T-helper 1 cell (primary cell): ENCODE measurements at places on chromosomes 4 and X.

GRCh38 chr4:85543832-85544231 lies 68.9 kb downstream of the ARHGAP24 start:
- no peak for DNase-seq

DNA sequence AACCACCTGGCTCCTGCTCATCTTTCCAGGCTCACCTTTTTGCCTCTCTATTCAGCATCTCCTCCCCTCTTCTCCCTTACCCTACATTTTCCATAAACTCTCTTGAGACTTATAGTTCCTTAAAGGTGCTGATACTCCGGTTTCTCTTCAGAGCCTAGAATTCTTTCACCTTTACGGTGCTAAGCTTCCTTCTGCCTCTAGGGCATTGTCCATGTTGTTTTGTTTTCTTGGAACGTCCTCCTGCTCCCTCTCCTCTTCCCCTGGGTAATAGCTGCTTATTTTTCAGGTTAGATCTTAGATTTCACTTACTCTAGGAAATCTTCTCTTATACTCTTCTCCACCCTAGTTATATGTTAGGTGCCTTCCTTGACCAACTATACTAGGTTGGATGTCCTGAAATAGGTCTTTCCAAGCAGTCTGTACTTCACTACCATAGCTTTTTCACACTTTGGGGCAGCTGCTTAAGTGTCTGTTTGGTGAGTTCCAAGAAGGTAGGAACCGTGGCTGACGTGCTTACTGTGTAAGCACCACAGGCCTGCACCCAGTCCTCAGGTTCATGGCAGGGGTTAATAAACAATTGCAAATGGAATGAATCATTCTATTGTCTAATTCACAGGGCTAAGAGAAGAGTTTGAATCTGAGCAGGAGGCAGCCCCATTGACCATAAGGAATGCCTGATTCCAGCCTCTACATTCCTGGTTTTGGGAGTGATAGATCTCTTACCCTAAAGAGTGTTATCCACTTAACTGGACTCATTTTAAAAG lies 227.5 kb downstream of the MGST2 start:
- DNase-seq: no peak

DNA sequence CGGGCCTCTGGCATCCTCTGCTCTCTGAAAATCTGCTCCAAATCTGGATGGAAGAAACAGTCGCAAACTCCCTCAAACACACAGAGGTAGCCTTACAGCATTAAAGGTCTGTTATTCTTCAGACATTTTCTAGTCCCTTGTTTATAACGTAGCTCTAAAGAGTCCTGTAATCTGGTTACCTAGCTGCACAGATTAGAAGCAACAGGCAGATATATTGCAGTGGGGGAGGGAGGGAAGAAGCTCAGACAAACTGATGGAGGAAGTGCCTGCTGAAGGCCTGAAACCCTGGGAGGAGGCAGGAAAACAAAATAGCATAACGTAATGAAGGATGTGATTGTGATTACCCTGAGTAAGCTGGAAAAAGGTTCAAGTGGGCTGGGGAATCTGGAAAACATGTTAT lies 39.4 kb downstream of the ZCCHC12 start:
- DNase-seq: no peak

GRCh38 chr4:76748649-76749048 lies 149.3 kb downstream of the SOWAHB start:
- DNase-seq: peak; percentile 7

- no peak for DNase-seq
Measured at GRCh38 chrX:136752796-136753195, 27.9 kb downstream of the ARHGEF6 start.

DNA sequence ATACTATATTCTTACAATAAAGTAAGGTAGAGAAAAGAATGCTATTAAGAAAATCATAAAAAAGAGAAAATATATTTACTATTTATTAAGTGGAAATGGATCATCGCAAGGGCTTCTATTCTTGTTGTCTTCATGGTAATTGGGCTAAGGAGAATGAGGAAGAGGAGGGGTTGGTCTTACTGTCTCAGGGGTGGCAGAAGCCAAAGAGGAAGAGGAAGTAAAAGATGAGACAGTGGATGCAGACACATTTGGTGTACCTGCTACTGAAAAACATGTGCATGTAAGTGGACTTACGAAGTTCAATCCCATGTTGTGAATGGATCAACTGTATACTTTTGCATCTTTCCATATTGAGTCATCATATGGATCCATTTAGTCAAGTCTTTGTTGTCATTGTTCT lies 1502.1 kb upstream of the ADGRL3 start:
- DNase-seq: no peak

DNA sequence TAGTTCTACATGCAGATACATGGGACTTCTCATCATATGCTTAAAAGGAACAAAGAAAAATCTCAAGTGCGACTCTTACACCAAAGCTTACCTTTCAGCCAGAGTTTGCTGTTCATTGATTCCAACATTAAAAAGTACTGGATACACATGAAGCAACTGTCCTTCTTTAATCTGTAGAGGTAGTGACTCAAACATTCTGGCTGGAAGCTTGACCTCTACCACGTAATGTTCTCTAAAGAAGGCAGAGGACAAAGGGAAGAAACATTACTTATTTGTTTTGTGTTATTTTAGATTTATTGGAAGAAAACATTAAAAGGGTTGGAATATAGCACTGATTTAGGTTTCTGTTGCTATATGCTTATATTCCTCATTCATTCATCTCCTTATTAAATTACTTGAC lies 476.1 kb downstream of the IL15 start:
- no peak for DNase-seq

DNA sequence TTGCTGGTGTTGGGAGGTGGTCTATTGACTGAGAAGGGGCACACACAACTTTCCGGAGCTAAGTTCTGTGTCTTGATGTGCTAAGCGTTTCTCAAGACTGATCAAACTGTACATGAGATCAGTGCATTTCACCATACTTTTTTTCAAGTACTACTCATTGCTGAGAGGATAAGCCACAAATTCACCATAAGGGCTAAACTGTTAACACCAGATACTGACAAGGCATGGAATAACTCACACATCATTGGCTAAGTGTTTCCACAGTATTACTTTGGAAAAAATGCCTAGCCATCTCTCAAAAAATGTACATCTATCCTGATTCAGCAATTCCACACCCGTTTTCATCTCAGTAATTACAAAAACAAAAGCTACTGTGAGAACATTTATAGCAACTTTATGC lies 13.0 kb downstream of the RBMX start:
- no peak for DNase-seq

DNA sequence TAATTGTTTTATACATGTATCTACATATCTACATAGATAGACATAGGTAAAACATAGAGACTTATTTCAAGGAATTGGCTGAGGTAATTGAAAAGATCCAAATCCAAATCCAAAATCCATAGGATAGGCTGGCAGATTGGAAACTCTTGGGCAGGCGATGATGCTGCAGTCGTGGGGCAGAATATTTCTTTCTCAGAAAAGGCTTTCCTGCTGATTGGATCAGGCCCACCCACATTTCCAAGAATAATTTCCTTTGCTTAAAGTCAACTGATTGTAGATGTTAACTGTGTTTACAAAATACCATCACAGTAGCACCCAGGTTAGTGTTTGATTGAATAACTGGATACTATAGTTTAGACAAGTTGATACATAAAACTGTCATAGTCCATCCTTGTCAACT lies 27.2 kb downstream of the STIM2 start:
- DNase-seq: no peak

GRCh38 chr4:106034220-106034619 lies 138.9 kb downstream of the NPNT start:
- no peak for DNase-seq

GRCh38 chr4:98845960-98846359 lies 83.0 kb downstream of the EIF4E start:
- DNase-seq: no peak

GRCh38 chrX:50853399-50853798 lies 39.4 kb upstream of the SHROOM4 start:
- DNase-seq: no peak

DNA sequence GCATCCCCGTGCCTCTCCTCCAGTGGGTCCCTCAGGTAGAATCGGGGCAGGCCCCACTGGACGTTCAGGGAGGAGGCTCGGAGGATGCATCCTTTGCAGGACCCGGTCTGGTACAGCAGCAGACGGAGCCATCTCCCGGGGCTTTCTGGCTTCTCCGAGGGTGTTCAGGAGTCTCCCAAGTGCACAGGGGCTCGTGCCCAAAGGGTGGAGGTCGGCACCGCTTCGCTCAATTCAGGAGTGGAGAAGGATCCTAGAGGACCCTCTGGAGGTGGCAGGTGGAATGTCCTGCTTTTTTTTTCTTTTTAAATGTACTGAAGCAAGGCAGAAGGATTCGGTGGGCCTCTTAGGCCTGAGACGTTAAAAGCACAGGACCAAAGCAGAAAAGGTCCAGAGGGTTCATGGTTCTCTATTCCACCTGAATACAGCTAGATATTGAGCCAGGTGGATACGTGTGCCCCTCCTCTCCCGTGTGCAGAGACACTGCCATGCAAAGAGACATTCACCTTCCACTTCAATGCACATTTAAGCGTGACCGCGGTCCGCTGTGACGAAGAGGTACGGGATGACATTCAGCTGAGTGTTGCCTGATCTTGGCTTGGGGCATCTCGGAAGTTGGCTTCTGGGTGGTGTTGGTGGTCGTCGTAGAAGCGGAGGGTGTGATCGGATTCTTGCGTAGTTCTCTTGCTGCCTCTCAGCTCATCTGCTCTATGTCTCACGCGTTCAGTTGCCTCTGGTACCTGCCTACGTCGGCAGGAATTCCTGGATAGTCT lies 281.2 kb upstream of the AGTR2 start:
- no peak for DNase-seq

DNA sequence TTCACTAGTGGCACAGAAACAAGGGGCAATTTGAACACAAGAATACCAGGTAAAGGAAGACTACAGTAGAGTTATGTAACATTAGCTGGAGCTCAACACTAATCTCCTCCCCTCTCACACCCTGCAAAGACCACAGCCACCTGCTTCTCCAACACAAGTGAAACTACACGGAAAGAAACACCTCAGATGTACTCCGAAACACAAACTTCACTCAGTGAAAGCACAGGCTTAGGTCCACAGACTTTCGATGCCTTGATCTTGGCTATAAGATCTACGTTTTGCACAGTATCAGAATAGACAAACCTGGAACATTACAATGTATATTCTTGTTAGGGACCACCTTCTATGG lies 7.6 kb downstream of the ACSL1 start:
- no peak for DNase-seq

- no peak for DNase-seq
Measured at GRCh38 chrX:129842510-129843208, 1.0 kb downstream of the ZDHHC9 start.

- no peak for DNase-seq
Measured at GRCh38 chr4:896216-896615, 35.9 kb downstream of the GAK start.

DNA sequence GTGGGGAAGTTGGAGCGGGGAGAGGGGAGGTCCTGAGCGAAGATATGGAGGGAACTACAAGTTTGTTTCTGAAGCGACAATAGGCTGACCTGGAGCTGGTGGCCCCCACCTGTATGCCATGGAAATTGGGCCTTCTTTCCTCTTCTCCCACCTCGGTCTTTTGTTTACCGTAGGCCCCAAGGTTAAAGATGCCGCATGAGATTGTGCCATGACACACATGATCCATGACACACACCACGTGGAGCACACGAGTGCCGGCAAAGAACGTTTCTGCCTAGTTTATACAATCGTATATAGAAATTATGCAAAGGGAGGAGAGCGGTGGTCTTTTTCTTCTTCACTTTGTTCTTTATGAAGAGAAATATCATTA lies 408 bp downstream of the TMEM33 start:
- no peak for DNase-seq

DNA sequence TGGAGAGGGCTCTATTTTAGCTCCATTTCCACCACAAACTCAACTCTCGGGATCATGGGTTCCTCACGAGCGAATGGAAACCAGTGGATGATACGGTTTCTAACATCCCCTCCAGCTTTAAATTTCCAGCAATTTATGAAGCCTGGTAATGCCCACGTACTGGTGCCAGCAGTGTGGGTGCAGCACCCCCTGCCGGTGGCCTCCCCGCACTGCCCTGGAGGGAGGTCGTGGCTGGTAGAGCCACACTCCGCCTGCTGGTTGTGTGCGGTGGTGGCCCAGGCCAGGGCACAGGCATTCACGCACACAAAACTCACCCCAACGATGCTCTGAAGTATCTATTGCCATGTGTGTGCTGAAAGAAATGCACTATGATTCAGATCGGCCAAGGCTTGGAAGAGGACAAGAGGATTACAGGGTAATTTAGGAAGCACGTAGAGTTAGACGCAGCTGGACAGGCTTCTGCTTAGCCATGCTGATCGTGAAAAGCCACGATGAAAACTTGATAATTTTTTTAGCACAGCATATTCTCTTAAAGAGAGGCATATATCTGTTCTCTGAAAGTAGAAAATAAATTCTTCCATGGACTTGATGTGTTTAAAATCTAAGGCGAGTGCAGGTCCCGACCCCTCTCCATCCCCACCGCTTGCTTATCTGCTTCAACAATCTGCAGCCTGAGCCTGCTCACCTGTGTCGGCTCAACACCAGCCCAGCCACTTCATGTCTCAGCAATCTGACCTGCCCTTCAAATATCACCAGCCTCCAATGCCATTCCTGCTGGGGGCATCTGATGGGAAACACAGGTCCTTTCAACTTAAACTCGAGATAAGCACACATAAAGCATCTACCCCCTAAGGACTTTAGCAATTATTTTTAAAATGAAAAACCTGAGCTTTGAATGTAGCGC lies 59.1 kb downstream of the SCD5 start:
- peak; percentile 34 for DNase-seq

- no peak for DNase-seq
Measured at GRCh38 chr4:48683784-48684666, 96.1 kb downstream of the FRYL start.

GRCh38 chr4:113831457-113831856 lies 69.9 kb upstream of the CAMK2D start:
- no peak for DNase-seq

- DNase-seq: no peak
Measured at GRCh38 chrX:68892651-68893050, 63.8 kb downstream of the EFNB1 start.

DNA sequence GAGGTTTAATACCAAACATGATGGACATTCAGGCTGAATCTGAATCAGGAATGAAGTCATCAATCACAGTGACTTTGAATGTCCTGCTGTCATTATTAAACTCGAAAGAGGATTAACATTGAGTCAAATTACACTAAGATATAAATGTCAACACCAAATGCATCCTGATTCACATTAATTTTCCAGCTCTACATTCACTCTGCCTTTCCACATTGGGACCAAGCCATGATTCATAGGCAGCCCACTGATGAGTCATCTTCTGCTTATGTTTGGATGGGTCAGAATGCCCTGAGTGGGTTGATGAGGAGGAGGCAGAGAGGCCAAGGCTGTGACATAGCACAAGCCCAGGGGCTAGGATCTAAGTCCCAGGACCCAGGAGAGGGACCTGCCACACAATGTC lies 247.6 kb upstream of the RPS6KA3 start:
- DNase-seq: no peak
